ENCODE measurements at places on chromosomes 5 and 9. TPM values are rescaled to one million over a fixed set of nuclear protein-coding genes. Genes with fewer than 3 reads are reported as not detected.

The S100Z gene
- total RNA-seq = not detected

DNA sequence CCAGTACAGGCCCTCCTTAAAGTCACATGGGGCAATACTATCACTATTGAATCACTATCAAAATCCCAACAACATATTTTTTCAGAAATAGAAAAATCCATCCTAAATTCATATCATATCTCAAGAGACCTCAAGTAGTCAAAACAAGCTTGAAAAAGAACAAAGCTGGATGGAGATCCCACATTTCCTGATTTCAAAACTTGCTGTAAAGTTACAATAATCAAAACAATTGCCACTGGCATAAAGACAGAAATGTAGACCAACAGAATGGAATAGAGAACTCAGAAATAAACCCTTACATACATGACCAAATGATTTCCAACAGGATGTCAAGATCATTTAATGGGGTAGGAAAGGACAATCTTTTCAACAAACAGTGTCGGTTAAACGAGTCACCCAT is 41.3 kb upstream of the CDKN2AIPNL start:
- H3K27me3 ChIP-seq = no peaks in the 10 kb centered on the region
- no peaks in the 10 kb centered on the region for H3K4me1 ChIP-seq
- H3K36me3 ChIP-seq = no peaks in the 10 kb centered on the region
- no peak overlapping the region for H3K27ac ChIP-seq

- H3K36me3 ChIP-seq = no peaks in the 10 kb centered on the region
- DNase-seq = no peak
- no peak overlapping the region for H3K4me3 ChIP-seq
- no peaks in the 10 kb centered on the region for H3K27me3 ChIP-seq
Observed at GRCh38 chr5:112799661-112800060, 61.4 kb upstream of the SRP19 start.

The C5 gene
- total RNA-seq = 408 TPM

The CRHBP gene
- total RNA-seq = 130 TPM

DNA sequence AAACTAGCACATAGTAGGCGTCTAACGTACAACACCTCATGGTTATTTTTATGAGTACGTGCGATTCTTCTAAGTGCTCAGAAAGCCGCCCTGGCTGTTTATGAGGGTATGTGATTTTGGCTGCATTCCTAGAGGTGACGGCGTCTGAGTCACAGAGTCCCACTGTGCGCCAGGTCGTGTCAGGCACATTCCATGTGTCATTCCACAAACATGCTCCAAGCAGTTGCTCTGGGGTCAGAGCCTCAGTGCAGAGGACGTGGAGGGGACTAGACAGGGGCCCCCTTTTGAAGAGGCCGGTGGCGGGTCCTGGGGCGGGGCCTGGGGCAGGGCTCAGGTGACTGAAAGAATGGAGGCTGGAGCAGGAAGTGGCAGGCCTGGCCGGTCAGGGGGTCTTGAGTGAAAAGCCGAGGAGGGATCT is 51.9 kb downstream of the NEK6 start:
- H3K4me3 ChIP-seq = no peak overlapping the region
- no peak overlapping the region for H3K27ac ChIP-seq
- no peaks in the 10 kb centered on the region for H3K4me1 ChIP-seq
- H3K27me3 ChIP-seq = no peaks in the 10 kb centered on the region
- peaks cover 27% of the 10 kb centered on the region for H3K36me3 ChIP-seq
- no peak for DNase-seq

- no peak for DNase-seq
- H3K36me3 ChIP-seq = no peaks in the 10 kb centered on the region
- H3K27me3 ChIP-seq = no peaks in the 10 kb centered on the region
- no peak overlapping the region for H3K27ac ChIP-seq
Observed at GRCh38 chr9:117234103-117234502, 180.8 kb downstream of the ASTN2 start.

- H3K27me3 ChIP-seq = no peaks in the 10 kb centered on the region
- no peak for DNase-seq
- H3K4me3 ChIP-seq = no peak overlapping the region
- no peaks in the 10 kb centered on the region for H3K4me1 ChIP-seq
- no peaks in the 10 kb centered on the region for H3K36me3 ChIP-seq
Observed at GRCh38 chr5:34608859-34609648, 47.1 kb upstream of the RAI14 start.

The ABITRAM gene
- 8.3 TPM for total RNA-seq

DNA sequence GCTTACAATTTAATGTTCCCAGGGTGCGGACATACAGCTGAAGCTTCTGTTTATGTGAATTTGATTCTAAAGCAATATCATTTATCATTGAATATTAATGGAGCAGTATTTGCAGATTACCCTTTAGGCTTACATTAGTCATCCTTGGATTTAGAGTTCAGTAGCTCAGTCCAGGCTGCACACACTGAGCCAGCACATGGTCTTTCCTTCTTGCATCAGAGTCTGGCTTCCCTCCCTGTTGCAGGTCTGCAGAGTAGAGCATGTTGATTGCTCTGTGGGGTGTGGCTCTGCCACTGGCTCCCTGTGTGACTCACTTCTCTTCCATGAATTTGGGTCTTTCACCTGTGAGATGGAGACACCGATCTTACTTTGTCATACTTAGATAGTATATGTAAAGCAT is 36.8 kb downstream of the NSG2 start:
- no peaks in the 10 kb centered on the region for H3K36me3 ChIP-seq
- no peak for DNase-seq
- no peak overlapping the region for H3K4me3 ChIP-seq
- H3K4me1 ChIP-seq = no peaks in the 10 kb centered on the region

The CSF2 gene
- not detected for total RNA-seq

GRCh38 chr5:95927927-95928723 is 33.5 kb downstream of the ELL2 start:
- no peaks in the 10 kb centered on the region for H3K36me3 ChIP-seq
- no peaks in the 10 kb centered on the region for H3K27me3 ChIP-seq
- no peak overlapping the region for H3K4me3 ChIP-seq
- DNase-seq = no peak
- H3K4me1 ChIP-seq = no peaks in the 10 kb centered on the region

GRCh38 chr5:58255970-58256369 is 203.9 kb downstream of the PLK2 start:
- no peak for DNase-seq
- no peak overlapping the region for H3K27ac ChIP-seq
- H3K36me3 ChIP-seq = no peaks in the 10 kb centered on the region
- no peaks in the 10 kb centered on the region for H3K27me3 ChIP-seq

GRCh38 chr9:101999441-101999840 is 261.0 kb upstream of the GRIN3A start:
- no peaks in the 10 kb centered on the region for H3K4me1 ChIP-seq
- DNase-seq = no peak
- H3K27me3 ChIP-seq = no peaks in the 10 kb centered on the region
- H3K36me3 ChIP-seq = no peaks in the 10 kb centered on the region
- H3K27ac ChIP-seq = no peak overlapping the region
- no peak overlapping the region for H3K4me3 ChIP-seq

The GMCL2 gene
- not detected for total RNA-seq

- no peaks in the 10 kb centered on the region for H3K36me3 ChIP-seq
- DNase-seq = no peak
- no peak overlapping the region for H3K27ac ChIP-seq
- H3K4me1 ChIP-seq = no peaks in the 10 kb centered on the region
- no peak overlapping the region for H3K4me3 ChIP-seq
Observed at GRCh38 chr5:10130881-10131280, 118.8 kb downstream of the ATPSCKMT start.

GRCh38 chr9:70639853-70640814 is 225.7 kb upstream of the KLF9 start:
- no peak overlapping the region for H3K27ac ChIP-seq
- no peaks in the 10 kb centered on the region for H3K27me3 ChIP-seq
- no peaks in the 10 kb centered on the region for H3K36me3 ChIP-seq
- no peaks in the 10 kb centered on the region for H3K4me1 ChIP-seq
- no peak overlapping the region for H3K4me3 ChIP-seq
- DNase-seq = no peak

- H3K27ac ChIP-seq = no peak overlapping the region
- no peak overlapping the region for H3K4me3 ChIP-seq
- no peaks in the 10 kb centered on the region for H3K27me3 ChIP-seq
- no peak for DNase-seq
- H3K36me3 ChIP-seq = no peaks in the 10 kb centered on the region
- no peaks in the 10 kb centered on the region for H3K4me1 ChIP-seq
Observed at GRCh38 chr9:124292696-124293593, 35.2 kb downstream of the NEK6 start.

The TMEM174 gene
- total RNA-seq = not detected

- H3K4me3 ChIP-seq = no peak overlapping the region
- no peaks in the 10 kb centered on the region for H3K4me1 ChIP-seq
- no peaks in the 10 kb centered on the region for H3K36me3 ChIP-seq
- H3K27ac ChIP-seq = no peak overlapping the region
- no peak for DNase-seq
Observed at GRCh38 chr5:61139094-61139873, 23.0 kb downstream of the SMIM15 start.

DNA sequence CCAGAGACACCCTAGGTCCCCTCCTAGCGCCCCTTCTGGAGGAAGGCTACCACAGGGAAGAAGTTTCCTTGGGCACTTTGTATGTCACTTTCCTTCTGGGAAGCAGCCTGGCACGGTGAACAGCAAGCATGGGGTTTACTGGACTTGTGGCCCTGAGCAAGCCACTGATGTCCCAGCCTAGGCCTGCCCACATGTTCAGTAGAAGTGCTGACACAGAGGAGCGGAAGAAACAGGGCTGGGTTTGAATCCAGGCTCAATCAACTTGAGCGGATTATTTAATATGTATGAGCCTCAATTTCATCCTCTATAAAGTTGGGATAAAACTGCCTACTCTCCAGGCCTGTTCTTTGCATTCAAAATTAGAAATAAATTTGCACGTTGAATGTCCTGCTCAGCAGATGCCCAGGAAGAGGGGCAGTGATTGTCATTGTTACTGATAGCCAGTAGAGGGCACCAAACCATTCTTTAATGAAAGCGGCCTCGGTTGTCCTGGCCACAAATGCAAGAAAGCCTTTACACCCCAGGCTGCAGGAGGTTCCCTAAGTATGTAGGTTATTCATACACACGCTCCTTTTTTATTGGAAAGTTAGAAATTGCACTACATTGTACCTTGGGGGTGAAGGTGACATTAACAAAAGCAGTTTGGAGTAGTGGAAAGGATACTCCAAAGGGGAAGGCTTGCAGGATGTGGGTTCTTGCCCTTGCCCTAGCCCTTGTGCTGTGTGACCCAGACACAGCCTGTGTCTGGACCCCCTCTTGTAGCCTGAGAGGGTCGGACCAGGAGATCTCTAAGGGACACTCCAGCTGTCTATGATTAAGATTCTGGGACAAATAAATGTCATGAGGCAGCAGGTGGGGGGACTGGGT is 13.4 kb upstream of the XPA start:
- DNase-seq = no peak
- H3K27ac ChIP-seq = no peak overlapping the region

All from right lobe of liver (tissue), 6 donors.